ENCODE measurements at places on chromosomes 6 and 20. TPM values are rescaled to one million over a fixed set of nuclear protein-coding genes. Genes with fewer than 3 reads are reported as not detected.

Gene HLA-DMB
- total RNA-seq = 10.3 TPM

Gene COL10A1
- total RNA-seq = not detected

Gene SRMS
- total RNA-seq = not detected

Gene RXRB
- total RNA-seq = 28.0 TPM

Gene GPLD1
- total RNA-seq = 15.7 TPM

Gene CLDN20
- total RNA-seq = not detected

Gene OR12D3
- total RNA-seq = not detected

Gene SMPDL3A
- 44.7 TPM for total RNA-seq

Gene METTL24
- total RNA-seq = 6.6 TPM

Gene ELOVL4
- 2.9 TPM for total RNA-seq

Gene MAS1L
- not detected for total RNA-seq

Gene LAMP5
- 0.74 TPM for total RNA-seq

Gene CDKN1A
- 169 TPM for total RNA-seq

Gene CCR6
- total RNA-seq = 1.2 TPM

Gene RAET1E
- total RNA-seq = 27.5 TPM

Gene MACROD2
- total RNA-seq = 12.5 TPM

Gene HTR1E
- not detected for total RNA-seq

Gene RIPPLY2
- total RNA-seq = not detected

Gene RIPOR2
- total RNA-seq = 19.4 TPM

Gene RAET1G
- total RNA-seq = 4.9 TPM

Measured in vagina (tissue), 2 donors.